ENCODE measurements at places on chromosomes 4 and X.

GRCh38 chr4:173169428-173170181, 994 bp downstream of the GALNT7 start:
- DNase-seq = peak; percentile 64

DNA sequence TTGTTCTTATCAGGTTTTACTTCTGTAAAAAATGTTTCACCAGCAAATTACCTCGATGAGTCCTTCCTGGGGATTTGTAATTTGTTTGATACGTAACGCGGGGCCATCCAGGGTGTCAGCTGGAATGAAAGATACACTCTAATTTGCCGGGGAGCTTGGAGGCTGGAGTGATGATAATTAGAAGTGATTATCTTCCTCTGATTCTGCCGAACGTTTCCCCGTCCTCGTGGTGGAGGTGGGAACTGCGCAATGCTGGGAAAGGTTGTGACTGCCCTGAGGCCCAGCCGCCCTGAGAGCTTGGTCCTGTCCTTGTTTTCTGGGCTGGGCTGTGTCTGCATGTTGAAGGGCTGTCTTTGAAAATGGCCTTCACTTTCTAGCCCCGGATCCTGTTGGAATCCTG, 48.0 kb downstream of the SORCS2 start:
- DNase-seq = no peak

DNA sequence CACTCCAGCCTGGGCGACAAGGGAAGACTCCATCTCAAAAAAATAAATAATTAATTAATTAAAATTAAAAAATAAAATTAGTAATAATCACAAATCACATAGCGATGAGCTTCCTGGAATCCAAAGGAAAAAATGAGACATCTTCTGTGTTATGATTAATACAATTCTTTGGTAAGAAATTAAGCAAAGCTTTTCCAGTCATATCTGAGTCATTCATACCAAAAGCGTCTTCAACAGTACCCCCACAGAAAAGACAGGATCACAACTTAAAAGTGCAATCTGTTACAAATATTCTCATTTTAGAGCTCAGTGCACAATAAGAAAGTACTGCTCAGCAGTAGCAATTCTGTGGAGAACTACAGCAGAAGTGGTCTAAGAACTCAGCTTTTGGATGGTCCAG, 168.5 kb upstream of the MXRA5 start:
- no peak for DNase-seq

DNA sequence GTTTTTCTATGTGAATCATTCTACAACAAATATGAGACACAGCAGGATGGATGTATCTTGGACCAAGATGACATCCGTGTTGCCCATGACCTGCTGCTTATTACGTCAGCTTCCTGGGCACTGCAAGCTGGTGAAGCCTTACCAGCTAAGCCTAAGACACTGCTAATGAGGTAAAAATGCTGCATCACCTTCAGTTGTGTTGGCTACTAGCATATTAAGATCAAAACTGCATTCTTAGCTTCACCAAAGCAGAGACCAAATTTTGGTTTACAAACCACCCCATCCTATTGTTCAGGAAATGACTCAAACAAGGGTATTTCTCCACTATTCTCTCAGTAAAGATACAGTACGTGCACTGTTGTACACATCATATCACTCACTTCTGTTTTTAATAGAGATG, 50.3 kb downstream of the MAML3 start:
- no peak for DNase-seq

GRCh38 chr4:41077628-41078027, 136.7 kb downstream of the APBB2 start:
- DNase-seq = no peak

DNA sequence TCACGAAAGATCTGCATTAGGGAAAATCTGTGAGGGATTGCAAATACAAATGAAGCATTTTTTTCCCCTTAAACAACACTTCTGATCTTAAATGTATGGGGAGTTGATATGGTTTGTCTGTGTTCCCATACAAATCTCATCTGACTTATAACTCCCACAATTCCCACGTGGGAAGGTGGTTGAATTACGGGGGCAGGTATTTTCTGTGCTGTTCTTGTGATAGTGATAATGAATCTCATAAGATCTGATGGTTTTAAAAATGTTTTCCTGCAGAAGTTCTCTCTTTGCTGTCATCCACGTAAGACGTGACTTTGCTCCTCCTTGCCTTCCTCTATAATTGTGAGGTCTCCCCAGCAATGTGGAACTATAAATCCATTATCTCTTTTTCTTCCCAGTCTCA, 107.4 kb upstream of the KCNIP4 start:
- no peak for DNase-seq

DNA sequence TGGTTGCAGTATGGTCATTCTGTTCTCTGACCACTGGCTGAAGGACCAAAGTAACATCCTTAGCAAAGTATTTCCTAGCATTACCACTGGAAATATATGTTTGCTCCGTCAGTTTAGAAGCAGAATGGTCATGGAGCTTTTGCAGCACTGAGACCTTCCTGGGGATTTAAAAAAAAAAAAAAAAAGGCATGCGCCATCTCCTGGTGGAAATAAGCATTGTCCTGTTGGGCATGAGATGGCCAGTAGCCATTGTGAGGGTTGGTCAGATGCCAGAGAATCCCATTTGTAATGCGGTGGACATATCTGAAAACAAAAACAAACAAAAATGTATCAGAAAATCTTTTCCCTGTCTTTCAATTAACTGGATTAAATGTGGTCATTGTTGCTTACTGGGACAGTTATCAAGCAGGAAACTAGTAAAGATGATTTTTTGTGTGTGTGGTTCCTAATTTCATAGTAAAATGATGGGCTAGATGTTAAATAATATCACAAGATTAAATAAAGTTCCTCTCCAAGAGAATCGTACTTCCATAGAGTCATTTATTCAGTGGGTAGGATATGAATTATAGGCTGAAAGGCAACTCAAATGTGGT, 139.6 kb downstream of the SOWAHB start:
- DNase-seq = no peak

DNA sequence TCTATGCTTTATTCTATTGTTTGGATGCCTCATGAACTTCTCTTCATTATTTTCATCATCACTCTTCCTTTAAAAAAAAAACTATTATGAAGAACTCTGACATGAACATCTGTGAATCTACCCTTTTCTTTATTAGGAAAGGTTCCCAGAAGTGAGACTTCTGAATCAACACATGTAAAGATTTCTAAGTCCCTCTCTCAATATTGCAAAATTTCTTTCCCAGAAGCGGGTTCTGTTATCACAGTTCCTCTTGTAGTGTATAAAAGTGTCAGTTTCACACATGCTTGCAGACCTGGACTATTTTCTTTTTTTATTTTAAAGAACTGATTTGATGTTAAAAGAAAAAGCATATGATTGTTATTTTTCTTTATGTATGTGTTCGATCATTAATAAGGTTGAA, 330.8 kb upstream of the KLF3 start:
- DNase-seq = no peak

DNA sequence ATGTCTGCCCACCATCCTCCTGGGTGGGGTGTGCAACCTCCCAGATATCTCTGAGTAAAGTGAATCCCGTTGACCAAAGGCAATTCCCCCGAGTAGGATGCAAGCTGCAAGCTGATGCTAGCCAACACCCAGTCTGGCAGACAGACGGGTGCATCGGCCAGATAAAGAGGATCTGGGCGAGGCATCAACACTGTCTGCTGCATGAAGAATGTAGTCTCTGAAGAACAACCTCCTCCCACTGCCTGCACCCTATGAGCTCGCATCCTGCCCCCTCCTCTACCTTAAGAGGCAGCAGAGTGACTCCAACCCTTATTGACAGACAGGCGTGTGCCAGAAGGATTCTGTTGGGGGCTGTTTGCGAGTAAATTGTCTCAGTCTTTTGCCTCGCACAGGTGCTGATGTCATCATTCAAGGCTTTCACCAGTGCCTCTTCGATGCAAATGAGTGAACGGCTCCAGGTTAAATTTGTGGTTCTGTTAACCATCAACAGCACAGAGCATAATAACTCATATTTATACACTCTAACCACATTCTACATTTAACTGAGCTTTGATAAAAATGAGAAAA, 546.9 kb downstream of the BCOR start:
- no peak for DNase-seq

GRCh38 chr4:148192526-148192925, 249.7 kb downstream of the NR3C2 start:
- no peak for DNase-seq

GRCh38 chr4:69830560-69831269, 29.2 kb downstream of the SULT1E1 start:
- peak; percentile 45 for DNase-seq

- no peak for DNase-seq
Observed at GRCh38 chrX:100999451-100999850, 29.9 kb downstream of the ARL13A start.

DNA sequence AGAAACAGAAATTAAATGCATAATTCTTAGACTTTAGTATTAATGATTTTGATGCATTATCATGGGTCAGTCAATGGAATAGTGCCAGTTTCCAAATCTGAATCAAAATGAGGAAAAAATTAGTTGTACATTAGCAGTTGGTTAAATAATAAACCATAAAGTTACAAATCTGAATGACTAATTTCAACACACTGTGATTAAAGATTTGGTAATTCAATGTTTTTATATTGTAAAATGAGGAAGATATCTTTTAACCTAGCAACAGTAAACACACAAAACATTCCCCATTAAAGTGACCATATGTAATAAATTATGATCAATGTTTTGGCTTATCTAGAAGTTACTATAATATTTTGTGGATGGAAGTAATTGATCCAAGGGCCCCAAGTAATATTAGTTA, 1.6 kb downstream of the FBXO8 start:
- no peak for DNase-seq

DNA sequence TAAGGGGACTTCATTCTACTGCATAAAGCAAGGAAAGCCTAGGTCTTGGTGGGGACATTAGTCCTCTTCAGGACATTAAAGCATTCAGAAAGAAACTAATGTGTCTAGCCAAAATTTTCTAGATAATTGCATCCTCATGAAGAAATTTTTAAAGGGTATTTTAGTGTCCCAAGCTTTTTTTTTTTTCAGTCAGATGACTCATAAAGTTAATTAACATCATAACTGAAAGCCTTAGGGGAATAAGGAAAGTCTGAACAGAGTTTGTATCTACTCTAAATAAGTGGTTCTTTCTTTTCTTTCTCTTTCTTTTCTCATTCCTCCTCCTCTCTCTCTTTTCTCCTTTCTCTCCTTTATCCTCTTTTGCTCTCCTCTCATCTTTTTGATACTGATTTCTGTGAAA, 202.4 kb downstream of the ADAMTS3 start:
- DNase-seq = no peak

DNA sequence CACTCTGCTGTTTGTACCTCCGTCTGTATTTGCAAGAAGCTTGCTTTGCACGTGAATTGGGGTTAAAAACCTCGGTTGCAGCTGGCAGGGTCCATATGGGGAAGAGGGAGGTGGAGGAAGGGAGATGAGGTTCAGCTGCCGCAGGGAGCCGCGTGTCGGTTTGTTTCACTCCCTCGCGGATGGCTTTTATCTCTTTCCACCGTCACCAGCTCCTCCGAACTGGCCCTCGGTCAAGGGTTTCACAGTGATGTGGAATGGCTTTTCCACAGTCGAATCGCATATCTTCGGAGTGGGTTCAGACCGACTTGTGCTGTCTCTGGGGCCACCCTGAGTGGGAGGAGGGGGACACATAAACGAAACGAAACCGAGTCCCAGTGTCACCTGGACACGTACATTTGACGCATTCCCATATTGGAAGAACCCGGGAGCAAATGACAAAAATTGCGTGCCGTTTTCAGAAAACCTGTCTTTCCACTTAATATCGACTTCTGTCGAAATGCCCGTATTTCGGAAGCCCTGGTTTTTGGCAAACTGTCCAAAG, 929 bp downstream of the ZBTB33 start:
- no peak for DNase-seq

GRCh38 chr4:98784947-98785706, 126.7 kb upstream of the TSPAN5 start:
- DNase-seq = no peak

GRCh38 chr4:8370106-8370787, 70.3 kb downstream of the ACOX3 start:
- DNase-seq = no peak

- DNase-seq = no peak
Observed at GRCh38 chr4:53043891-53044650, 182.0 kb downstream of the RASL11B start.

- DNase-seq = no peak
Observed at GRCh38 chr4:119585771-119586170, 42.8 kb downstream of the PDE5A start.

DNA sequence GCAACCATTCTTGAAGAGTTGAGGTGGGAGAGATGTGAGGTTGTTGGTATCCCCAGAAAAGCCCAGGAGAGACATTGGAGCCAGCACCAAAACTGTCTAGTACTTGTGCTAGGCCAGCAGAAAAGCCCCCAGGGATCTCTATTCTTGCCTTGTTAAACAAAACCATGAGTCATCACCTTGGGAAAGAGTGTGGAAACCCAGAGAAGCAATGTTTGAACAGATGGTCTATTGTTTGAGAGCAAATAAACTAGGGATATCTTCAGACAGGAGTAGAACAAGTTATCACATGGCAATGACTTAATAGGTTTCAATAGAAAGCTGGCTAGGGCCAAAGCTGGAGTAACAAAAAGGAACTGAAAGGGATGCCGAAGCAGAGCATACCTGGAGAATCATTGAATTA, 195.7 kb upstream of the CASK start:
- DNase-seq = no peak

DNA sequence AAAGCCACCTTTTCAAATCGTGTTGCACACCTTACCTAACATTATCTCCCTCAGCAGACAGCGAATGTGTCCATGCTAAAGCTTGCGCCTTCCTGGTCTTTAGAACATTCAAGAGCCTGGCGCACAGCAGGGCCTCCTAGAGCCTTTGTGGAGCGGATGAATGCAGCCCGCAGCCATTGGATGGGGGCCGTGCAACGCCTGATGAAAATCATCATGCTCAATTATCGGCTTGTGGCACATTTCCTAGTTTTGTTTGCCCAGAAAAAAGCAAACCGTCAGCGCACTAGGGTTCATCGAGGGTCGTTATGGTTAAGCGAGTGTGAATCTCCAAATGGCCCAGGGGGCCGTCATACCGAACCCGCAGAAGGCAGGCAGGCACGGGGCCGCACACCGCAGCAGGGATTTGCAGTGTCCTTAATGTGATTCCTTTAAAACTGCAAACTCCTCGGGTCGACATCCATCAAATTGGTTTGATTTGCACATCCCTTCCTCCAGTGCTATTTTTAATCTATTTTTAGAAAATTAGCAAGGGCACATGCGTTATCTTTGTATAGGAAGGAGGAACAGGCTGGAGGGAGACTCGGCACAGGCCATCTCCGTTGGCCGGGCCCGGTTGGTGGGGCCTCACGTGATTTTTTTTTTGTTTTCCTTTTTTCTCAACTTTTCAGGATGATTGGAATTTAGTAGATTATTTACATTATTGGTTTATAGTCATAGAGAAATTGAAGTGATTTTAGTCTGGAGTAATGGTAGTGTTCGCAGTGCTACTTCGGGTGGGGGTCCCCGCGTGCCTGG, 53.1 kb downstream of the ABLIM2 start:
- DNase-seq = no peak

DNA sequence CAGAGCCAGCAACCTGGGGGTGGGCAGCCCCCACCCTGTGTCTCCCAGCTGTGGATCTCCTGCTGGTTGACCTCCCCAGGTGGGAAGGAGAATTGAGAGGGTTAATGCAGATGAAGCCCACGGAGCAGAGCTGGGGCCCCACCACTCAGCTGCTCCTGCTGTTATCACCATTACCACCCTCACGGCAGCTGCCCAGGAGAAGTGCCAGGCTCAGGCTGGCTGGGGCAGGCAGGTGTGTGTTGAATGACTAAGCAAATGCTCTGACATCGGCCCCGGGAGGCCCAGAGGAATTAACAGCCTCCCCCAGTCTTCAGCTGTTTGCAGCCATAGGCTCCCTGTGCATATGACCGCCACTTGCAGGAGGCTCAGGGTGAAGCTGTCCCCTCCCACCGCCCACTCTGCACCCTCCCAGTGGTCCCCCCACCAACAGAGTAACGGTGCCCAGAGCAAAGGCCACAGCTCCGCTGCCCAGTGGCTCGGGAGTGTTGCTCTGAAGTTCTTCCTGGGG, 133.8 kb downstream of the CPZ start:
- DNase-seq = peak; percentile 21

All from H9 (cell line).